ENCODE measurements at places on chromosomes 11 and 22. TPM values are rescaled to one million over a fixed set of nuclear protein-coding genes. Genes with fewer than 3 reads are reported as not detected.

- no peak for DNase-seq
These were observed 1.3 kb downstream of the PARVB start for GRCh38 chr22:44025171-44026065.

DNA sequence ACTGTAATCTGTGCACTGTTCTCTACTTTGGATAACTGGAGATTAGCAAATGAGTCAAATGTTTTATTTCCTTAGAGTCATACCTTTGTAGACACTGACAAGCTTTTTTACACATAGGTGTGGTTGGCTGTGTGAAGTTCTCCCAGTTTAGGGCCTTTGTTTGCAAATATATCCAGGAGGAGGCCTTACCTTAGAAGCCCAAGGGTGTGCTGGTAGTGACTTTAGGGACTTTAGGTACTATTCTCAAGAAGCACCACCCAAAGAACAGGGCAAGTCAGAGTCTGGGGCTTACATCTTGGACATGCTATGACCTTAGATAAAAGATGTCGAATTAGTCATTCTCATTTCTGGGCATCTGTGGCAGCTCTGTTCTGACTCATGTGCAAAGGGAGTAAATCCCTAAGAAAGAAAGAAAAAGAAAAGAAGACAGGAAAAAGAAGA is 4.8 kb upstream of the FAR1 start:
- no peak for DNase-seq

- peak; percentile 31 for DNase-seq
These were observed 10.9 kb downstream of the PIM3 start for GRCh38 chr22:49971232-49972162.

DNA sequence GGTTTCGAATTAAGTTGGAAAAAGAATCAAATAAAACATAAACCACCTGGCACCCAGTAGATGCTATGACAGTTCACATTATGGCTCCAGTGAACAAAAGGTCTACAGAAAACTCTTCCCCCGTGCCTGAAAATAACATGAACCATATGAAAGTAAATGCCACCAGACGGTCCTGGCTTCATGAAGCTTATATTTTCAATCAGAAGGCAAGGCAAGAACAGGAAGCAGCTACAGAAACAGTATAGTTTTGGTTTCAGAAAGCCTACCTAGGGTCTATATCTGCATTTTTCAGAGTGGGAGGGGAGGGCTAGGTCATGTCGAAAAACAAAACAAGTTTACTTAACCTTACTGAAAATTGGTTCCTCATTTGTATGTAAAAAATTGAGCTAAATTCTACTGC is 9.8 kb downstream of the RAB30 start:
- no peak for DNase-seq

- DNase-seq, result no peak
These were observed 608 bp downstream of the TMPRSS13 start for GRCh38 chr11:117928446-117929141.

GRCh38 chr22:38075105-38075825 is 8.7 kb downstream of the SLC16A8 start:
- DNase-seq, result no peak

DNA sequence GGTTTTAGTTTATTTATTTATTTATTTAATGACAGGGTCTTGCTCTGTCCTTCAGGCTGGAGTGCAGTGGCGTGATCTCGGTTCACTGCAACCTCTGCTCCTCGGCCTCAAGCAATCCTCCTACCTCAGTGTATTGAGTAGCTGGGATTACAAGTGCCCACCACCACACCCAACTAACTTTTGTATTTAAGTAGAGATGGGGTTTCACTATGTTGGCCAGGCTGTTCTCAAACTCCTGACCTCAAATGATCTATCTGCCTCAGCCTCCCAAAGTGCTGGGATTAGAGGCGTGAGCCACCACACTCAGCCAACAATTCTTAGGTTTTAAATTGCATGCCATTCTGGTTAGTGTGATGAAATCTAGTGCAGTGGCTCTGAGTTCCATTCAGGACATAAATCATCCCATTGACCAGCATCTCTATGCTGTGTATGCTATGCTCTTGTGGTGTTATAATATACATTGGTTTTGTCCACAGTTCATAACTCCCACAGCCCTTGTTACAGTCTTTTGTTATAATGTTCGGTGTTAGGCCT is 28.5 kb downstream of the ZNF280B start:
- DNase-seq, result no peak

DNA sequence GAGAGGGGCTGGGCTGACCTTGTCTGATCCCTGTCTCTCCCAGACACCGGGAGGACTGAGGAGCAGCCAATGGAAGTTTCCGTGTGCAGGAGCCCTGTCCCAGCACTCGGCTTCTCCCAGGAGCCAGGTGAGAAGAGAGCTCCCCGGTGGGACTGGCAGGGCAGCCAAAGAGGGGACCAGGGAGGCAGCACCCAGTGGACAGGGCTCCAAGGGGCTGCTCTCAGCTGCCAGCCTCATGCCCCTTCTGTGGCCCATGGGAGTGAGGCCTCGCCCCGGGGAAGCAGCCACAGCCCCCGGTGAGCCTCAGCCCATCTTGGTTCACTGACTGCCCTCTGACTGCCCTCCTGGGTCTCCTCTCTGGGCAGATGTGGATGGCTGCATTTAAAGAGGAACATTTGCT is 6.8 kb downstream of the SCO2 start:
- DNase-seq, result no peak

DNA sequence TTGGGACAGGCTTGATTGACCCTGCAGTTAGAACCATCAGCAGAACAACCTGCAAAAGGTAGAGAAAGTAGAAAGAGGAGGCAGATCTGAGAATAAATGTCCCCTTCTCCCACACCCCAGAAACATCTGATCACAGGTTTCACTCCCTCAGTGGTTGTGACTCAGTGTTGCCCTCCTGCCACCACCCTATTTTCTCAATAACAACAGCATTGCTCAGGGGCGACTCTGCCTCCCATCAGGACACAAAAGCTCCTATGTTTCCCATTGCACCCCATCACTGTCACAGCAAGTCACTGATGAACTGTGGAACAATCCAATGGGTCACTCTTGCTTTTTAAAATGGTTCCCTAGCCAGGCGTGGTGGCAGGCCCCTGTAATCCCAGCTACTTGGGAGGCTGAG is 110.2 kb downstream of the RASSF10 start:
- no peak for DNase-seq

GRCh38 chr11:71199226-71199820 is 53.1 kb downstream of the SHANK2 start:
- DNase-seq, result no peak

- DNase-seq, result no peak
These were observed 2.5 kb downstream of the BATF2 start for GRCh38 chr11:64994318-64994717.

DNA sequence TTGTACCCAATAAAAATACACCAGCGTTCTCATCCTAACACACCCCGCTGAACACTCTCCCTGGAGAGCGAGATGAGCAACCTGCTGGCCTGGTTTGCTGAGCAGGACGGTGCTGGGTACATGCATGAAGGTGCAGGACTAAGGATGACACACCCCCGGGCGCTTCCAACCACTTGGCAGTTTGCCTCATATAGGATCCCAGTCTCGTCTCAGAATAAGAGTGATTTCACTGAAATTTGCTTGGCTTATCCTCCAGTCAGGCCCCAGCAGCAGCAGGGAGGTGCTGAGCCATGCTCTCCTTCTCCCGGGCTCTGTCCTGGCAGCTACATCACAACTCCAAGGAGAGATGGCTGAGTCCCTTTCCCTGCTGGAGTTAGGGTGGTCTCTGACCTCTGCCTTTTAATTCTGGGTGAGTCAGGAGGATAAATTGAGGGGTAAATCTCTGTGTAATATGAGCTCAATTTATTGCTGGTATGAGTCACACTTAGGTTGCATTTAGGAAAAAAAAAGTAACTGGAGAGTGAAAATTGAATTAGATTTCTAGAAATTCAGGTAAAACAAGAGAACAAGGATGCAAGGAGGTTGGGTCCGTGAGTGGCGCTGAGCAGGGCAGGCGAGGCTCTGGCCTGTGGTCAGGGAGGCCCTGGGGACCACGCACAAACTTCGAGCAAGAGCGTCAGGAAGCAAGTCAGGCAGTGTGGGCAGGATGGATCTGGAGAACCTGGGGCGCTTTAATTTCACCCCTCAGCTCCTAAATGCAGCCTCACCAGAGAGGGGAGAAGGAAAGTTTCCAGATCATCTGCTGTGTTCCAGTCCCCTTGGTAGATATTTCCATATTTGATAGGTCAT is 974.0 kb downstream of the TBC1D22A start:
- no peak for DNase-seq

GRCh38 chr22:32546496-32546895 is 71.9 kb downstream of the FBXO7 start:
- no peak for DNase-seq

The TEX54 gene
- not detected for total RNA-seq

The FGF19 gene
- not detected for total RNA-seq

The OR4S2 gene
- not detected for total RNA-seq

The TRIM64C gene
- total RNA-seq, result not detected

The CRACR2B gene
- 1.5 TPM for total RNA-seq

The RNF121 gene
- 32.1 TPM for total RNA-seq

The PGA4 gene
- not detected for total RNA-seq

The UBTFL1 gene
- not detected for total RNA-seq

The MS4A7 gene
- total RNA-seq, result 9.9 TPM

The C11orf52 gene
- total RNA-seq, result 0.92 TPM

The NLRP10 gene
- not detected for total RNA-seq

Data from dorsolateral prefrontal cortex (tissue), 122 donors.